SHP77 treated with DMSO at 0.1 percent for 48 hours (cell line): ENCODE measurements at places on chromosomes 2 and 18.

DNA sequence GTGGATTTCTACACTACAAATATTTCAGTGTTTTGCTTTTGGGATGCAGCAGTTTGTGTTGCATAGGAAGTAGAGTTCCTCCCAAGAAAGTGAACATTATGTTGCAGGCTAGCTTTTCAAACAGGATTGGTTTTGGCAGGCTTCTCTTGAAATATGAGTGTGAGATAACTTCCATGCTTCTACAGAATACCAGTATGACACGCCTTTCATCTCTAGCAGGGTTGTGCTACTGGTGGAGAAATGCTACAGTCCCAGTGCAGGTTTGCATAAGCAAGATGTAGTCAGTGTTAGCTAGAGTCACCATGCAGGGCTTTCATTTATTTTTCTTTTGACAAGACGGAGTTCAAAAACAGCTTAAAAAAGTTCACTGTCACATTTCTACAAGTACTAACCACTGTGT, 17.1 kb upstream of the CAVIN2 start:
- no peak for DNase-seq

GRCh38 chr18:2654928-2655177, 673 bp upstream of the SMCHD1 start:
- DNase-seq, result no peak

- DNase-seq, result no peak
Measured at GRCh38 chr2:219698748-219699439, 71.5 kb downstream of the SLC4A3 start.

DNA sequence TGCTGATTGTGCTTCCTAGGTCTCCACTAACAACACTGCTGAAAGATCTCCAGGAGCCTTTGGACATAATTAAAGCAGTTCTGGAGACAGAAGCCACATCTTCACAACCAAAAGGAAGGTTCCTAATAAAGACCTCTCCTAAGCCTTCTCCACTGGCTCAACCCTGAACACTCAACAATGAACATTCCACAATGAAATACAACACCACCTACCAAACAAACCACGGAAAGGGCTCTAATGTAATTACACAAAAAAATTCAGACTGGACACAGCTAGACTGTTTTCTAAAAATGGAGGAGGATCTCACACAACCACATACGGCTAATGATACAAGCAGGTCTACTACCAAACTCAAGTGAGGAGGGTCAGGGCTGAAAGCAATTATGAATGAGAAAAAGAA, 43.6 kb downstream of the NOL10 start:
- DNase-seq, result no peak

GRCh38 chr2:46856336-46856735, 59.3 kb downstream of the MCFD2 start:
- DNase-seq, result no peak

DNA sequence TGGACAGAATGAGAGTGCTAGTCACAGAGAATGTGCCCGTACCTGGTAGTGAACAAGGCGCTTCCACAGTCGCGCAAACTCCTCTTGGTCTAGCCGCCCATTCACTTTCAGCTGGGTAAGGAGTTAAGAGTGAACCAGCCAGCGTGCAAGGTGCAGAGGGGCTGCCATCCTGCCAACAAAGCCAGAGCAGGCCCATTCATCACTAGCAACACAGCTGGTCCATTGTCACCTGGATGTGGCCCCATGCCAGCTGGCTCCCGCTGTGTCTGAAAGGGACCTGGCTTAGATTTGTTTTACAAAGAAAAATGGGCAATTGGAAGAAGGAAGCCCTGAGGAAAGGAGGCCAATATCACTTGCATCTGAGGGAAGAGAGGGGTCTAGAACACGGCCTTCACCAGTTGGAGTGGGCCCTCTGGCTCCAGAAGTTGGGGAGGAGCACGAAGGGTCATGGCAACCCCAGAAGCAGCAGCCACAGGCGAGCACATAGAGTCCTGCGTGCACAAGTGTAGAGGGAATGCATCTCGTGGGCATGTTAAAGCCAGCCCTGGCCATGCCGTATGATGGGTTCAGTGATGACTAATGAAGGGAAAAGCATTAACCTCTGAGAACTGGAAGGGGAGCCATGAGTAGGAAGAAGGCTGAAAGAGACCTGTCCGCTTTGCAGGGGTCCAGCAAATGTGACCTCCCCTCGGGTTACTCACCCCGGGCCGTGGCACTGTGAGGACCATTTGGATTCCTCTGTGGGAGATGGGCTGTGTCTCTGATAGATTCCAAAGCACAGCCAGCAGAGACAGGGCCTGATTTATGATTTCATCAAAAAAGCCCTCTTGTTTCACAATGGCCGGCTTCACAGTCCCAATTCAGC, 70.6 kb downstream of the CAPN13 start:
- DNase-seq, result peak; percentile 15

DNA sequence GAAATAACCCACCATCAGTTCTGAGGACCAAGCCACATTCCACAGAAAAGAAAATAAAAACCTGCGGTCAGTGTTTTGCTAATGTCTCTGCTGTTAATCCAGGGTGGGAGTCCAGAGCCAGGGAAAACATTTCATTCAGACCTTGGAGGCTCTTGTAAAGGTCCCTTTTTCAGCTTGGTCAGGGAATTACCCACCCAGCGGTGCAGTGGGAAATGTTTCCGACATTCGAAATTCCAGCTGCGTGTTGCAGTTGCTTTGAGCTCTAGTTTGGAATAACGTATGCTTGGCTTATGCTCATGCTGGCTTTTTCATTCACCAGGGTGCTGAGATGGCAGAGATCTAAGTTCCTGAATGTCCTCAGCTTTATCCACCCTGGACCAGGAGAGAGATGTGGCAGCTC, 219.1 kb downstream of the TRIB2 start:
- DNase-seq, result no peak

GRCh38 chr2:193521523-193521922, 1326.8 kb upstream of the TMEFF2 start:
- DNase-seq, result no peak

DNA sequence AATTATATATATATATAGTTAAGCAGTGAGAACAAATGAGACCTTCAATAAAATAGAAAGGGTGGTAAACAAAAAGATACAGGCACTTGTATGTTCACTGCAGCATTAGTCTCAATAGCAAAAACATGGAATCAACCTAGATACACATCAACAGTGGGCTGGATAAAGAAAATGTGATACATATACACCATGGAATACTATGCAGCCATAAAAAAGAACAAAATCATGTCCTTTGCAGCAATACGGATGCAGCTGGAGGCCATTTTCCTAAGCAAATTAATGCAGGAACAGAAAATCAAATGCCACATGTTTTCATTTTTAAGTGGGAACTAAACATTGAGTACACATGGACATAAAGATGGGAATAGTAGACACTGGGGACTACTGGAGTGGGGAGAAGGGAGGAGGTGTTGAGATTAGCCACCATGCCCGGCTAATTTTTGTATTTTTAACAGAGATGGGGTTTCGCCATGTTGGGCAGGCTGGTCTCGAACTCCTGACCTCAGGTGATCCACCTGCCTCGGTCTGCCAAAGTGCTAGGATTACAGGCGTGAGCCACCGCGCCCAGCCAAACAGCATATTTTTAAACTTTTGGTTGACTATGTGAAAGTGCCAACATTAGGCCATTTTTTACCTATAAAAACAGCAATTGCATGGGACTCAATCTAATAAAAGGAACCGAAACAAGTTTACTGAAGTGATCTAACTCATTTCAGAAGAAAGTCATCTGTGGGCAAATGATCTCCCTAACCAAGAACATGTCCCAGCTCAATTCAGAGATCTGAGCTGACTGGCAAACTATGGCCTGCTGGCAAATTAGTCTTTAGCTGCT, 23.7 kb downstream of the ICA1L start:
- no peak for DNase-seq

GRCh38 chr2:72236445-72237067, 88.9 kb upstream of the CYP26B1 start:
- DNase-seq, result no peak

DNA sequence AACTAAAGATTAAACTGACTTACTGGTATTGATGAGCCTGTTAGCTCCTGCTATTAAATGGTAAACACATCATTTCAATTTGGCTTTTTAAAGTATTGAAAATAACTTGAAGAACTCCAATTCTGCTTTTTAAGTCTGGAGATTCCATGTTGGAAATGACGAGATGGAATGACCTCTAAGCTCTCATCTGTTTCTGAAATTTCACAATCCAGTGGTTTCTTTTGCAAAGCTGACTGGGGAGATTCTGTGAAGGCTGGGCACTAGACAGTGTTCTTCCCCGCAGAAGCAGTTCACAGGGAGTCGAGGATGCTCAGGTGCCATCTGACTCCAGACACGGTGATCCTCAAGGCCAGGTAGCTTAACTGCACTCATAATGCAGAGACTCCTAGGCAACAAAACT, 44.7 kb downstream of the DHRS9 start:
- no peak for DNase-seq

DNA sequence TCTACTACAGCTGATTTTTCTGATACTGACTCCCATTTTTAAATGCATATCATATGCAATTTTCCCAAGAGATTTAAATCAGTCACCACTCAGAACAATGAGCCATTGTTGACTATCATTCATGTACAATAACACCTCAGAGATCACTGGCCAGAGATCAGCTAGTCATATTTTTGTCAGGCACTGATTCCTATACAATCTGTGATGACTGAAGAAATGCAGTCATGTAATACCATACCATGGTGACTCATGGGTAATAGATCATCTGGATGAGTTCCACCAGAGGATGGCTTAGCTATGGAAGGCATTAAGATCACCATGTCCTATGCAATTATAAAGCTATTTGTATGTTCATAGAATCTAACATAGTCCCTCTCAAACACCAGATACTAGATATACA, 285.7 kb upstream of the DCC start:
- DNase-seq, result no peak

DNA sequence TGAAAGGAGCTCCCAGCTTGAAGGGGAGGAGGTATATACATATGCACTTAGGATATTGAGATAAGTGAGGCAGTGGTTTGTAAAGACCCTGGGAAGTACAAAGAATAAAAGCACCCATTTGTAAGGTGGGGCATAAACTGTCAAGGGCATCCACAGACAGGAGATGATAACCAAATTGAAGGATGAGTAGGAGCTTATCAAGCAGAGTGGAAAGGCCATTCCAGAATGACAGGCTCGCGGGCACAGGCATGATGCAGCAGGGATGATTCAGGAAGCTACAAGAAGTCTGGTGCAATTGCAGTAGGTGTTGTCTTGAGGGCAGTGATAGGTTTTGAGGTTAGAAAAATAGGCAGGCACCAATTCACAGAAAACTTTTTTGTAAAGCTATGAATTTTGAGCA, 504.8 kb downstream of the PIK3C3 start:
- DNase-seq, result no peak

- no peak for DNase-seq
Measured at GRCh38 chr2:85089585-85089984, 43.6 kb upstream of the TCF7L1 start.

DNA sequence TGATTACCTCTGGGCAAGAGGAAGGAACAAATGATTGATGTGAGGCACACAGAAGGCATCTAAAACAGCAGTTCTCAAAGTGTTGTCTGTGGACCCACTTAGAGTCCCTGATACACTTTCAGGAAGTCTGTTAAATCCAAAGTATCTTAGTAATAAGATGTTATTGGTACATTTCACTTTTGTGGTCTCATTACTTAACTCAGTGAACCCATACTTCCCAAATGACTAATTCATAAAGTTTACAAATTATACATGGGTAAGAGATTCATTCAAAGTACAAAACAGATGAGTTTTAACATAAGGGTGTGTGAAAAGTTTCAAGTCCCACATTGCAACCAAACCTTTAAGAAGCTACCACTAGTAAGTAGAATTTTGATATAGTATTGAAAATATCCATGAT, 440.5 kb downstream of the NUP35 start:
- no peak for DNase-seq

DNA sequence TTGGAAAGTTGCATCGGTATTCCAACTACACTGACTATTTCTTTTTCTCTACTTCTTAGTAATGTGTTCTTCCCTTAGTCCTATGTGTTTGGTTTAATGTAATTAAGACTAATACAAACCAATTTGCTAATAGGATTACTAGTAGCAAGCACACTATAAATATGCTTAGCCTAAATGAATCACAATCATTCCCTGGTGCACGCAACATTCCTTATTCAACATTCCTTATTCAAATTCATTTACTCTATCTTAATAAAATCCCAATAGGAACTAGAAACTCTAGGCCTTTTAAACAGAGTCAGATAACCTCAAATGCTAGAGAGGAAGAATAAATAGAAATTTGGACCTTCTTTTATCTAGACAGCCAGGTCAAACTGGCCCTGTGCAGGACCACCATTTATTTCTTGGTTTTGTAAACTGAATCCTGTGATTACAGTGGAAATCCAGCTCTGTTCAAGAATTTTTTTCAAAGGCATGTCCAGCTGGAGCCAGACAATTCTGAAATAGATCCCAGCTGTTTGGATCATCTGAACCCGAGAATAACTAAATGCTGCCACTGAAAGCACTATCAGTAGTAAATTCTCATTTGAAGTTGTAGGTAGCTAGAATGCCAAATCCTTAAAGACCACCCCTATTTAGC, 103.1 kb downstream of the PPP1R1C start:
- DNase-seq, result no peak

DNA sequence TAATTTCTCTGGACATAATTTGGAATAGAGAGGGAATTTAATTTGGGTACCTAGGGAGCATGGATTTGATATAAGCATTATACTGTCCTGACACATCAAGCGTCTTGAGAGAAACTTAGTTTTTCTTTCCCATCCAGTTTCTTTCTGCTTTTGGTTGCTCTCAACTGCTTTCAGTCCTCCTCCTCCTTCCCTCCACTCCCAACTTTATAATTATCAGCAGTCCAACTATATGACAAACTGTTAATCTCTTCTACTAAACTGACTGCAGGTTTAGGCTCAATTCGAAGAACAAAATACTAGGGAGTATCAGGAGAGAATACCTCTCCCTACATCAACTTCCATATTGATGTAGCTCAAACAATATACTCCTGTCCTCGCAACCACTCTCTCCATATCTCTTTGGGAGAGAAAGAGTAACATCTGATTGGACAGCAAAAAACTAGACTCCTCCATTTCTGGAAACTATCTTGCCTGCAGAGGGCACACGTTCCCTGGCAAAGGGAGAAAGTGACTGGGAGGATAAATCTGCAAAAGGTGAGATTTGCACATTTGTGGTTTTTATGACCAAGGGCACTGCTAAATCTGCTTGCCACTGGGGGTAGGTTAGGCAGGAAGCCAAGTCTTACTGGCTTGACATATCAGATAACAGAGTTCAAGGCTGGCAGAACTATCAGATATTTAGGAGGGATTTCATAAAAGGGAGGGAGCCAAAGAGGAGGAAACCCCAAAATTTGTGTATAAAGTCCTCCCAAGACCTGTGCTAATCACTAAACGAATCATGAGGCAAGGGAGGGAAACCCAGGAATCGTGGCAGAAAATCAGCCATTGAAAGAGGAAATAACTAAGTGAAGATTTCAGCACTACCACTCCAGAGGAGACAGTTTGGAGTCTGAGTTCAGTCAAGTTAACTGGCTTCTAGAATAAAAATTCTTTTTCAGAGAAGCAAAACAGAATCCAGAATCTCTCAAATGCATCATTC, 40.0 kb downstream of the ICA1L start:
- DNase-seq, result peak; percentile 39

- no peak for DNase-seq
Measured at GRCh38 chr2:24970483-24971285, 1.1 kb downstream of the DNAJC27 start.
